Stimulated activated CD4-positive, alpha-beta T cell treated with anti-CD3 and anti-CD28 coated beads, Interleukin-15, amount 100 ng/mL, for 24 hours (primary cell): ENCODE measurements at places on chromosomes 1 and 21.
A peak's percentile ranks its signal among the peaks of the same experiment; 100 is the strongest.

GRCh38 chr1:207962716-207963426 lies 51.9 kb upstream of the CD34 start:
- DNase-seq = peak; percentile 32

DNA sequence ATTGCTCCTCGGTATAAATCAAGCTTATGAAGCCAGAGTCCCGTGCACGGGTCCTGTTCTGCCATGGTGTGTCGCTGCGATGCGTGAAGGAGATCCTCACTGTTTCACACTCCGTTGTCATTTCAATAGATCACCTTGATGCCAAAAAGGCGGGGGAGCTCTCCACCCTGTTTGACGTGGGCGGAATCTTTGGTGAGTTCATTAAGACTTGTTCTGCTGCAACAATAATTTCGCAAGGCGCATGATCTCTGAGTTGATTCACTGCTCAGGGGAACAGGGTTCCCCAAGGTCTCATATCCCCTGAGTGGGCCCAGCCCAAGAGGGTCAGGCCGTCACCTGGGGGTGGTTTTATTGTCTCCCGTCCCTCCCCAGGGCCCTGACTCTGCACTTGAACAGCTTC lies 50.0 kb downstream of the SLC37A1 start:
- DNase-seq = no peak

GRCh38 chr21:32140604-32141317 lies 138.1 kb downstream of the MIS18A start:
- no peak for DNase-seq

- DNase-seq = no peak
Observed at GRCh38 chr1:38529391-38529790, 330.2 kb downstream of the RRAGC start.

DNA sequence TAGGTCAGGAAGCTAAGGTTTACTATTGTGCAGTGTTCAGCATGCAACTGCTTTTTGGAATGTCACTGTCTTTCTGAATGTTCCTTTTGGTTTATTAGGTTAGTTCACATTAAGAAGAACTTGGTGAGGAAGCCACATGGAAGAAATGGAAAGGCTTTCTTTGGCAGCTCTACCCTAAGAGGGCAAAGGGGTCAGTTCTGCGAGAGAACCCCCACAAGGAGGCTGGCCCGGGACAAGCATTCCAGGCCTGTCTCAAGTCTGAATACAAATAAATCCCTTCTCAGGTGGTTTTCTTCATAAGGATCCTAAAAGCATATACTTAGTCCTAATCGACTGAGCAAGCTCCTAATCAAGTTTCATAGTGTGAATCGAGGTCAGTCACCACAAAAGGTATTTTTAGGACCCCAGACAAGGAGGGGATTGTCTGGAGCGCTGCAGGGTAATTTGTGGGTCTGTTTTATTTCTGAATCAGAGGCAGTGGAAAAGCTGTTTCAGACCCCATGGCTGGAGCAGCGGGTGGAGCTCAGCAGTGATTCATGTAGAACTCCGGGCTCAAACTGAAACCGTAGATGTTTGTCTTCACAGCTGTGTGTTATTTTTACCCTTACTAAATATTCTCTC lies 63.3 kb downstream of the ERG start:
- DNase-seq = no peak

DNA sequence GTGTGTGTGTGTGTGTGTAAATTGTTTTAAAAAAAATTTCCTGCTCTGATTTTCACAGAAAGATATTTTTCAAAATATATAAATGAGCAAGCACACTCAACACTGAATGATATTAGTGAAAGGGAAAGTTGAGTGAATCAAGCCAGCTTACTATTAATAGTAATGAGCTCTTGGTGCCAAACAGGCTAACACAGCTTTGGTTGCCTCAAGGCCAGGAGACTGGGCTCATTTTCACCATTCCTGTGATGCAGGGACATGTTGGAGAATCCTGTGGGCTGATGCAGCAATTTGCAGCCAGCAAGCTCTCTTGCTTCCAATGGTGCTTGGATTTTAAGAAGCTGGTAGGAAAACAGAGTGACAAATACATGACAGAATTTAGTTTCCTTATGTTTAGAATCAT lies 30.2 kb downstream of the PLA2G4A start:
- DNase-seq = no peak

- no peak for DNase-seq
Observed at GRCh38 chr1:197773856-197774255, 1.4 kb downstream of the DENND1B start.

GRCh38 chr1:8473121-8473875 lies 155.4 kb downstream of the SLC45A1 start:
- no peak for DNase-seq
